ENCODE measurements at places on chromosomes 4 and X.

GRCh38 chrX:43845776-43846175, 36.5 kb downstream of the MAOB start:
- DNase-seq, result no peak

DNA sequence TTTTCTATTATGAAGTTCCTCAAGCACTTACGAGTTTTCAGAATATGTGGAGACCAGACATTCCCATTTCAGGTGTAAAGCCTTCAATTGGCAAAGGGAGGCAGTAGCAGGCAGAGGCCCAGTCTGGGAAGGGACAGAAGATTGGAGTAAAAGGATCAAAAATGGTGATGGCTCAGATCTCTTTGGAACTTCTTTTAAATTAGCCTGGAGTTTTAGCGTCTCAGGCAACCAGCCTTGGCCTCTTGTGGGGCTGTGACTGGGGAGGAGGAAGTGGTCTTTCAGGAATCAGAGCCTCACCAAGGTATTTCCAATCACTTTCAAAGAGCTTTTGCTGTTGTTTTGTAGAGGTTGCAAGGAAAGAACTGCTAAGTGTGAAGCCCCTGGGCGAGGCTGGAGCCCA, 239.1 kb downstream of the FRAS1 start:
- DNase-seq, result no peak

DNA sequence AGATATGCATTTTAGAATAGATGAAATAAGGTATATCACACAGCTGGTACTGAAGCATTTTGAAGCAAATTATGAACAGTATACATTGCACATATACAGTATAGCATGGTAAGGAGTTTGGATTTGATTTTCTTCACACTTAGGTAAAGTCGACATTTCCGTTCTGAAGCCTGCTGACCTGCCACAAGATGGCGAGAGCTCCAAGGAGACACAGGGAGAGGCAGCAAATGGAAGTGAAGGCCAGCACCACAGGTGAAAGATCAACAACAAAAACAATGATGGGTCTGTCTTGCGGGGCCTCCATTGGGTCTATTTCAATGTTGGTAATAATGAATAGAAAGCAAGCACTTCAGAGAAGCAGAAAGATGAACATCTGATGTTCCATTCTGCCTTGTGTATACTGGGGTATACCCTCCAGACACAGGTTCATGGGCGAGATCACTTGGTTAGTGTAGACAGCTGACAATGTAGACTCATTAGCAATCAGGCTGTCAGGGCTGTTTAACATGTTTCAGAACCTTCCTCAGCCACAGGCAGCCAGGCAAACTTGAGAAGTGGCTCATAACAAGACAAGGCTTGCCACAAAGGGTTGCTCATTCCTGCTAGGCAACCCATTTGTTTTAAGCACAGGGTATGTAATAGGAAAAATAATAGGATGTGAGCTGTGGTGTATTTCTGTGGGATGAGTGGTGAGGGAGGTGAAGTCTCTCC, 21.4 kb upstream of the NOX1 start:
- no peak for DNase-seq

GRCh38 chr4:17132226-17132625, 233.8 kb upstream of the LDB2 start:
- DNase-seq, result no peak

DNA sequence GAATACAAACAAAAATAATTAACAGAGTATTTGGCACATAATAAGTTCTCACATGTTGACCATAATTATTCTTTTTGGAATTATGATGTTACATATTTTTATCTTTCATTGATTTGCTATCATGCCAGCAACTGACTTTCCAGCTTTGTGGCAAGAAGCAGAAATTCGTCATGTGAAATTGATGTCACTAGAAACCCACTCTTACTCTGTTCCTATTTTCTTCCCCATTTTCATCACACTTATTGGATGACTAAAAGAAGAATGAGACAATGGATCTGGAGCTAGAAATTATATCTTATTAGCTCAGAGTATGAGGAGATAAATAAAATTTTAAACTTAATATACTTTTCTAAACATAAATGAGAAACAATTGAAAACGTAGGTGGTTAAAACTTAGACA, 31.9 kb downstream of the EGF start:
- peak; percentile 71 for DNase-seq

DNA sequence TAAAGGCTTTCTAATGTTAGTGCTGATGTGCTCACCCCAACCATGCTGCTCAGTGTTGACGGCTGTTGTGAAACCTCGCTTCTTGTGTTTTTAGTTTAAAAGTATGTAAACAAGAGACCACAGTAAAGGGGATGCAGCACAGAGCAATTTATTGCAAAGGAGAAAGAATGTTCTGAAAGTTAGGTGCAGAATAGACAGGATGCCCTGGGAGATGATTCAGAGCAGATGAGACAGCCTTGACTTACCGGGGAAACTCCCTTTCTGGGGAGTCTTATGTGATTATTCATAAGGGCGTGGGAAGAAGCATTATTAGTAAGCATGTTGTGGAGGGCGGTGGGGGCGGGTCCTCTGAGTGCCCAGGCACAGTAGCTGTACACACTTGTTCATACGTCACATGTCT, 47.7 kb downstream of the EVC start:
- peak; percentile 53 for DNase-seq

DNA sequence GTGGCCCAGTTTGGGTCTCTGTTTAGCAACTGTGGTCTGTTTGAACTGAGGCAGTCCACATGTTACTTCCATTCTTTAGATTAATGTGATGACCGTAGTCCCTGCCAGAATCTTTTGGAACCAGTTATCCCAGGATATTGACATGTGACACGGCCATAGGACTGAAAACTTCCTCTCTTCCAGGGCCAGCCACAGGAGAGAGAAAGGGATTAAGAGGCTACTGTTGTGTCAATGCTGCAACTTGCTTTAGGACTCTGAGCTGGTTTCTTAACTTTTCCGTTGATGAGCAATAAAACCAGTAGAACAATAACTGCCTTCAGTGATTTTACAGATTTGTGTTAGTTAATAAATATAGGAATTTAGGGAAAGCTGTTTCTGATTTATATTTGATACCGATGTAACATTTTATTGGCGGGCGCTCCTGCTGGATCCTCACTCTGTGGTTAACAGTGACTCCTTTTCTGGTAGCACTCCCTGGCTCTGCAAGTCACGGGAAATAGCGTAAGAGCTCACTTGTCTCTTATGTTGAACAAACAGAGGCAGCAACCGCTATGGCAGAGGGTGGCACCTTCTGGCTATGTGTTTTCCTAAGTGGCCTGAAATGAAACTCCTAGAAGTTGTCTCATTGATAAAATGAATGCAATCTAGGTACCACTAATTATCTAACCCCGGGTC, 2.5 kb downstream of the TENM3 start:
- DNase-seq, result no peak

DNA sequence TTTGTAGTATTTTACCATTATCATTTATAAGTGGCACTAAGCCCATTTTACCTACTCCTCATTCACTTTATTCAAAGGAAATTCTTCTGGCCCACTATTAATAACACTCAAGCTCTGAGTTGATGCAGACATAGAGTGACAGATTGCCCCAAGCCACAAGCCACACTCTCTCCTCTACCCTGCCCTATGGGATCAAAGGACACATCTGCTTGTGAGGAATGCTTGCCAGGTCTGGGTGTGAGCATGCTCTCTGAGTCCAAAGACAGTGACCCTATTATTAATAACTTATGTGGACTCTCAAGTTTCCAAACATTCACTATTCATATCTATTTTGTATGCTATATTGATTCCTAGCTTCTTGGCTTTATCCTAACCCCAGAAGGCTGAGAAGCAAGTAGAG, 18.5 kb downstream of the ETNPPL start:
- DNase-seq, result no peak

- no peak for DNase-seq
These were observed 314.9 kb upstream of the TEX13C start for GRCh38 chrX:125004799-125005198.

DNA sequence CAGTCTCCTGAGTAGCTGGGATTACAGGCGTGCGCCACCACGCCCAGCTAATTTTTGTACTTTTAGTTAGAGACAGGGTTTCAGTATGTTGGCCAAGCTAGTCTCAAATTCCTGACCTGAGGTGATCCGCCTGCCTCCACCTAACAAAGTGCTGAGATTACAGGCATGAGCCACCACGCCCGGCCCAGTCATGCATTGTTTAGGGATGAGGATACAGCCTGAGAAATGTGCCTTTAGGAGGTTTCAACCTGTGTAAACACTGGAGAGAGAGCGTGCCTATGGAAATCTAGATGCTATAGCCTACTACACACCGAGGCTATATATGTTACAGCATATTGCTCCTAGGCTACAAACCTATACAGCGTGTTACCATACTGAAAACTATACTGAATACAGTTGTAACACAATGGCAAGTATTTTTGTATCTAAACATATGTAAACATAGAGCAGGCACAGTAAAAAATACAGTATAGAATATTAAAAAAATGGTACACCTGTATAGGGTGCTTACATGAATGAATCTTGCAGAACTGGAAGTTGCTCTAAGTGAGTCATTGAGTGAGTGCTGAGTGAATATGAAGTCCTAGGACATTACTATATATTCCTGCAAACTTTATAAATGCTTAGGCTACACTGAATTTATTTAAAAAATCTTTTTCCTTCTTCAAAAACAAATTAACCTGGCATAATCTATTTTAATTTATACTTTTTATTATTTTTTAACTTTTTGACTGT, 588.2 kb upstream of the ADGRL3 start:
- DNase-seq, result no peak

DNA sequence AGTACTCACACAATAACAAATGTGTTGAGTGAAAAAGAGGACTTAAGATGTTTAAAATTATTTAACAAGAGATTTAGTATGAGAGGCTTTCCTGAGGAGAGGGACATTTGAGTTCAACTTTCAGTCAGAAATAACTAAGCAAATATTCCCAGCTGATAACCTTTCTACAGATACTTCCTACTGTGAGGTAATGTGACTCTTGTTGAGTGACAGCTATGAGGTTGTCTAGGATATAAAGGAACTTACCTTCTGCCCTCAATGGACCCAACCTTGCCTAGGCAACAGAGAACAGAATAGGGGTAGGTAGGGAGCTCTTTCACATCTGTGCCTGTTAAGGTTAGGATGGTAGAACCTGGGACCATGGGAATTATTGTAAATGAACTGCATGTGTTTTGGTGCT, 54.7 kb downstream of the GLUD2 start:
- DNase-seq, result no peak

- DNase-seq, result no peak
These were observed 29.1 kb upstream of the ARSD start for GRCh38 chrX:2958199-2958598.

DNA sequence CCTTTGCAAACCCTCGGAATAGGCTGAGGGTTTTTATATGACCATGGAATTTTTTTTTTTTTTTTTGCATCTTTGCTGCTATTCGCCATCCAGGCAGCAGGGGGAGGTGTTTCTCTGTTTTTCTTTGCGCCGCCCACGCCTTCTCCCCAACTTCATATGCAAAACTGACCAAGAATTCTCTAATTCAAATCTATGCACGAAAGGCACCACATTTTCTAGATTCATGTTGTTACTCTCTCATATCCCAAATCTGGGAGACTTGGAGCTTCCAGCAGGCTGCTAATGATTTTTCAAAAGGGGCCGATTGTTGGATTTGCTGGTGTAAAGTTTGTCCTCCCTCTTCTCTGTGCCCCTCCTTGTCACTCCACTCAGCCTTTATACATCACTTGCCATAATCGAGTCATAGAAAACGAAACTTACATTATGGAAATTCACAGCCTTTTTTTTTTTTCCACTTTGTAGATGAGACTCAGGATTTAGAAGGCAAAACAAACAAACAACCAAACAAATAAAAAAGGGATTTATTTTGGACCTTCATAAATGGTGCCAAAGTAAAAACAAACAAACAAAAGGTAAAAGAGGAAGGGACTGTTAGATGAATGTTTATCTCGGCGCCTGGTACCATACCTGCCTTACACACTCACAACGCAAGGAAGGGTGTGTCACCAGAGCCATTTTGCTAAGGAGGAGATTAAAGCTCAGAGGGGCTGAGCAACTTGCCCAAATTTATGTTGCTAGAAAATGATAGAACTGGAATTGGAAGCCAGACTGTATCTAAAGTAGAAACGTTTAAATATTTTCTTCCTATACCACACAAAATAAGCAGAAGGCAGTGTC, 29.3 kb upstream of the BOD1L1 start:
- DNase-seq, result peak; percentile 57

DNA sequence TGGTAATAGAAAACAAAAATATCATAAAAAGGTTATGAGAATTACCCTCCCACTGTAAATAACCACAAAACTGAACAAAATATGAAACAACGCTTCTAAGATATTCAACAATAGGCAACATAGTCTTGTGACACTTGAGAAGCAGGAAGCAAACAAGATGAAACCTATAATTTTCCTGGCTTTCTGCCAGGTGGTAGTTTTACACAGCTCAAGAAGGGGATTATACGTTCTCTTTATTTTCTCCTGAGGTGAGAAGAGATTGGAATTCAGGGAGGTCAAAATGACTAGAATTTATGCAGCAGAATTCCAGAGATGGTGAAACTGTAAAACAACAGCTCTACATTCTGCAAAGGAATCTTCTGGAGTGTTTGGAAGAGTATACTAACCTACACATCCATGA, 186.0 kb downstream of the HHIP start:
- DNase-seq, result no peak

DNA sequence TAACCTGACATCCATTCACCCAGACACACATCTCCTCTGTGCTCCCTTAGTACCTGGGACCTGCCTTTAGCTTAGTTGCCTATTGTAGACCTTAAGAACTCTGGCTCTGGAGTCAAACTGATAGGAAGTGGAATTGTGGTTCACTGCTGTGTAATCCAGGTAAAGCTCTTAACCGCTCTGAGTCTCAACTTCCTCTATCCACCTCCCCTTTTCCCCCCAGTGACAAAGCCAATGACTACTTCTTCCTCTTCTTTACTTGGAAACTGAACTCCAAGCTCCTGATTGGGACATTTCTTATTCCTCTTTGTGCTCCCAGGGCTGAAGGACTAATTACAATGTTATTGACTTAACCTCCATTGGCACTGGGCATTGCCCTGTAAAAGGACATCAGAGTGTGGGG, 94.1 kb downstream of the DRD5 start:
- peak; percentile 62 for DNase-seq

DNA sequence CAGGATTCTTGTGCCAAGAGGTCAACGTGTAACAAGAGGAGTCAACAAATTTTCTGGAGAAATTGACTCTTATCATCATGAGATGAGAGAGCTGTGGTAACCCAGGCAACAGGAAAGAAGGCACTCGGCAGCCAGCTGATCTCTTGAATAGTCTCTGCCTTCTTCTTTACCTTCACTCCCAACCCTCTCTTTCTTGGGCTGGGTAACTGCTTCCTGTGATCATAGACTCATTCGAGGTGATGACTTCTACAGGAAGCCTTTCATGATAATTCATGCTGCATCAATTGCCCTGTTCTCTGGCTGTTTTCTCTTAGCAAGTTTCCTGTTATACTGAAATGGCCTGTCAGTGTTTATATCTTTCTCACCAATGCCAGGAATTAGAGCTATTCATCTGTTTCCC, 70.8 kb upstream of the FSTL5 start:
- no peak for DNase-seq

GRCh38 chr4:123167931-123168330, 228.7 kb upstream of the SPRY1 start:
- DNase-seq, result no peak

Measured in inflammatory macrophage treated with lipopolysaccharide for 1 hour (primary cell).